ENCODE measurements at places on chromosomes 7 and 10. TPM values are rescaled to one million over a fixed set of nuclear protein-coding genes. Genes with fewer than 3 reads are reported as not detected.
A peak's percentile ranks its signal among the peaks of the same experiment; 100 is the strongest.

The DNAH11 gene
- 0.32 TPM for total RNA-seq

GRCh38 chr7:82567356-82567755 lies 123.8 kb upstream of the CACNA2D1 start:
- no peaks in the 10 kb centered on the region for H3K27me3 ChIP-seq
- DNase-seq: no peak
- no peak overlapping the region for H3K4me3 ChIP-seq
- no peak overlapping the region for H3K27ac ChIP-seq

GRCh38 chr7:157013602-157014549 lies 3.4 kb upstream of the MNX1 start:
- H3K4me3 ChIP-seq: no peak overlapping the region
- DNase-seq: no peak
- no peaks in the 10 kb centered on the region for H3K36me3 ChIP-seq
- H3K27ac ChIP-seq: no peak overlapping the region

GRCh38 chr7:33781796-33782195 lies 123.5 kb upstream of the BMPER start:
- no peak for DNase-seq
- H3K36me3 ChIP-seq: no peaks in the 10 kb centered on the region
- no peak overlapping the region for H3K27ac ChIP-seq
- no peak overlapping the region for H3K4me3 ChIP-seq
- no peaks in the 10 kb centered on the region for H3K27me3 ChIP-seq
- H3K4me1 ChIP-seq: no peaks in the 10 kb centered on the region

DNA sequence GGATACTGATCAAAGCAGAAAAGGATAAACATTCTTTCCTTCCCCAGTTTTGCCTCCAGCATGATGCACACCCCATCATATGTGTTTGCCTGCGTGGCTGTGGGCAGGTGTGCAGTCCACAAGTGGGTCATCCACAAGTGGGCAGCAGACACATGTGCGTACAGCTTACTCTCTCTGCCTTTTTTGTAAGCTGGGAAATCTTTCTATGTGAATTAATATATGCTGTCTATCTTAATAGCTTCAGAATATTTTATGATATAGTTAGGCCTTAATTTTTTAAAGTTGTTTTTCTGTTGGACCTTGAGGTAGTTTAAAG lies 80.1 kb downstream of the INPP5A start:
- no peaks in the 10 kb centered on the region for H3K36me3 ChIP-seq
- H3K4me3 ChIP-seq: no peak overlapping the region
- no peak overlapping the region for H3K27ac ChIP-seq
- H3K27me3 ChIP-seq: no peaks in the 10 kb centered on the region
- H3K4me1 ChIP-seq: no peaks in the 10 kb centered on the region

DNA sequence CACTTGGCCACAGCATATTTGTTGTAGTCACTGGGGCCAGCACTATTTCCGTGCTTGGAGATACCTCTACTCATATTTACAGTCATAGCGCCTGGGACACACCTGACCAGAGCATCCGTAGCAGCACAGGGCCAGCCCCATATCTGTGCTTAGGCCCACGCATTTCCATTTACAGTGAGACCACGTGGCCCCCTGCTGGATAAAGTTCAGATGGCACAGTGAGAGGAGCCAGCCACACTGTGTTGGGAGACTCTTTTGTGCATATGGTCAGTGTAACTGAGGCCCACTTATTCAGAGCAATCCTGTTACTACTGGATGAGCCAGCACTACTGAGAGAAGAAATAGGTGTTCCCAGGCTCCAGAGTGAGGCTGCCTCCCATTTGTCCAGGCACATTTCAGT lies 455.3 kb downstream of the REEP3 start:
- no peaks in the 10 kb centered on the region for H3K36me3 ChIP-seq
- no peaks in the 10 kb centered on the region for H3K27me3 ChIP-seq
- peak; percentile 34 for DNase-seq
- no peak overlapping the region for H3K27ac ChIP-seq
- no peaks in the 10 kb centered on the region for H3K4me1 ChIP-seq

Measured in colonic mucosa (tissue), 4 donors.